NCI-H187 treated with DMSO at 0.1 percent for 48 hours (cell line): ENCODE measurements at places on chromosomes 1 and 21.

DNA sequence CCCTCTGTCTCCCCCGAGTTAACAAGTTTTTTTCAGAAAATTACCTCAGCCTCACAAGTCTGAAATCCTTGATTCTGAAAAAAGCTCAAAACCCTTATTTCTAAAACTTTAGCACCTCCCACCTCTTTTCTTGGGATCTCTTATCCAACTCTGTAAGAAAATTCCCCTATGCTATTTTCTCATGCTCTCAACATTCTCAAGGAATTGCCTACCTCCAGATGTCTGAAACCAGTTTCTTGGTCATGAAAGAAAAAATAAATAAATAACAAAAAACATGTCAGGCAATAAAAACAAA is 18.1 kb upstream of the SFPQ start:
- DNase-seq: no peak

- DNase-seq: no peak
Measured at GRCh38 chr21:44275041-44275440, 10.6 kb upstream of the AIRE start.

- no peak for DNase-seq
Measured at GRCh38 chr1:184974837-184975115, 468 bp upstream of the NIBAN1 start.

- DNase-seq: no peak
Measured at GRCh38 chr1:231215681-231216385, 25.2 kb upstream of the GNPAT start.

DNA sequence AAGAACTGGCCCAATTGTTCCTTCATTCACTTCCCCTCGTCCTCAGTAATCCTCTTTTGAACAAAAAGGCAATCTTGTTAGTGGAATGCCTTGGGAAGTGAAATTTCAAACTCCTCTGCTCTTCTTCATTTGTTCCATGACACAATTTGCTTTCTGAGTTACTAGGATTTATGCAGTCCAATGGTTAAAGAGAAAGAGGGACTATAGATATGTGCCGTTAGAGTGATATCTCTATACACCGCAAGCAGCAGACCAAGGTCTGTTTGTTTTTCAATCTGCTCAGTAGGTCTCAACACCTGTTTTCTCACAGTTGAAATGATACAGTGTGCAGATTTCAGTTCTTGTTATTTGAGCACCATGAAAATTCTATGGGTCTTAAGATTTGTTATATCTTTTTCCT is 244.0 kb downstream of the DNM3 start:
- no peak for DNase-seq

- no peak for DNase-seq
Measured at GRCh38 chr1:174742805-174743653, 256.7 kb upstream of the CACYBP start.

DNA sequence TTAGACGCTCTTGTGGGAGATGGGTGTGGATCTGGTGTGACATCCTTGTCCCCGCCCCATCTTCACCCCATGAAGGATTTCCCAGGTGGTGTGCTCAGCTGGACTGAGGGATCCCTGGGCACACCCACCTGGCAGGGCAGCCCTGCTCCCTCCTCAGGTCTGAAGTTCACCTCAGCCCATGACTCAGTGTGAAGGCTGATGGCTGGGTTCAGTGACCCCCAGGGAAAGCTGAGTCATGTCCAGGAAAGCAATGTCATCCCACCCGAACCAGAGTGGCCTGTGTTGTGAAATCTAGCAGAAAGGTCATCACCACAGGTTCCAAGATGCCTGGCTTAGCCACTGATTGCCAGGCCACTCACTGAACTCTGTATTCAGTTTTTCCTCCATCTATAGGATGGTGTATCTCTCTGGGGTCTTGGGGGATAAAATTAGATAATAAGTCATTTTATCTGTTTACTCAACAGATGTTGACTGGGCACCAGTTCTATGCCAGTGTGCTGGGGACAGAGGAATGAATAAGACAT is 97.7 kb upstream of the JUN start:
- no peak for DNase-seq

DNA sequence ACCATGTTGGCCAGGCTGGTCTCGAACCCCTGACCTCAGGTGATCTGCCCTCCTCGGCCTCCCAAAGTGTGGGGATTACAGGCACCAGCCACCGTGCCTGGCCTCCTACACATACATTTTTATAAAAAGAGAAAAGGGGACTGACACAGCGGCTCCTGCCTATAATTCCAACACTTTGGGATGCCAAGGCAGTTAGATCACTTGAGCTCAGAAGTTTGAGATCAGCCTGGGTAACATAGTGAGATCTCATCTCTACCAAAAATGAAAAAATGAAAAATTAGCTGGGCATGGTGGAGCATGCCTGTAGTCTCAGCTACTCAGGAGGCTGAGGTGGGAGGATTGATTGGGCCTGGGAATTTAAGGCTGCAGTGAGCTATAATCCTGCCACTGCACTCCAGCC is 23.4 kb downstream of the ZNF281 start:
- DNase-seq: no peak

DNA sequence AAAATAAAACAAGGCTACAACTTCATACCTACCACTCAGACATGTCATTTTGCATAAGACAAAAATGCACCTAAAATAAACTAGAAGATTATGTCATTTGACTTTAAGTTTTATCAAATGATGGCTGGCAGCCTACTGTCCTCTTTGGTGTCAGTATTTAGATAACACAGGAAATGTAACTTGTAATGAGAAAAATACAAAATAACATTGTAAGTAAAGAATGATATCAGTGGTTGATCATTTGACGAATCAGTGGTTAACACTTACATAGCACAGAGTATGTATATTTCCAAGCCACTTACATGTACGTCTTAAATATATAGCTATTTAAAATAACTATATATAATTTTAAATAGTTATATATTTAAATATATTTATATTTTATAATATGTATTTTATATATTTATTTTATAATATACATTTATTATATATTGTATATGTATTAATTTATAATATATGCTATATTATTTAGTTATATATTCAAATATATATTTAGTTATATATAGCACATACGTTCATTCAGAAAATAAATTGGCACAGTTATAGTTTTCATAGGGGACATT is 44.1 kb downstream of the ZNF678 start:
- no peak for DNase-seq

DNA sequence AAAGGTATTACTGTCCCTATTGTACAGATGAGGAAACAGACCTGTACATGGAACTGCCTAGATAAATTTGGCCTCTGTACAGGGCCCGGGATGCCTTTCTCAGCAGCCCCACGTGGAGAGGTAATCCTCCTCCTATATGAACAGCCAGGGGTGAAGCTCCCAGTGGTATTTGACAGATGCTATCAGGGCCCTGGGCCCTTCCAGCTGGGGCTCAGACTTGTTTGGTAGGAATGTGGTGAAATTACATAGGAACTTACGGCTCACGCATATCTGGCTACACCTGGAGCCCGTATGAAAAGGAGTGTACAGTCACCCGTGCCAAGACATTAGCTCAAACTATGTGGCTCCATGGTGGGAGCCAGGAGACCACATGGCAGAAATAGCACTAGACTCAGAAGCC is 24.8 kb upstream of the TCEA3 start:
- no peak for DNase-seq

- no peak for DNase-seq
Measured at GRCh38 chr1:112308716-112309115, 87.3 kb upstream of the CTTNBP2NL start.

DNA sequence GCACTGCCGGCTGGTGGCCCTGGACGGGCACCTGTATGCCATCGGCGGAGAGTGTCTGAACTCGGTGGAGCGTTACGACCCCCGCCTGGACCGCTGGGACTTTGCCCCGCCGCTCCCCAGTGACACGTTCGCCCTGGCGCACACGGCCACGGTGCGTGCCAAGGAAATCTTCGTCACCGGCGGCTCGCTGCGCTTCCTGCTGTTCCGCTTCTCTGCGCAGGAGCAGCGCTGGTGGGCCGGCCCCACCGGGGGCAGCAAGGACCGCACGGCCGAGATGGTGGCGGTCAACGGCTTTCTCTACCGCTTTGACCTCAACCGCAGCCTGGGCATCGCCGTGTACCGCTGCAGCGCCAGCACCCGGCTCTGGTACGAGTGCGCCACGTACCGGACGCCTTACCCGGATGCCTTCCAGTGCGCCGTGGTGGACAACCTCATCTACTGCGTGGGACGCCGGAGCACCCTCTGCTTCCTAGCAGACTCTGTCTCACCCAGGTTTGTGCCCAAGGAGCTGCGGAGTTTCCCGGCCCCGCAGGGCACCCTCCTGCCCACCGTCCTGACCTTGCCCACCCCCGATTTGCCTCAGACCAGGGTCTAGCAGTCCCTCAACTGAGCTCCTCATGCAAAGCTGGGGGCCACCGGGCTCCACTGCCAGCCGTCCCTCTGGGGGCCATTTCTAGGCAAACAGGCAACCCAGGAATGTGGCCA is 2.1 kb downstream of the KLHDC7A start:
- DNase-seq: no peak
